ENCODE measurements at places on chromosomes 11 and 22. TPM values are rescaled to one million over a fixed set of nuclear protein-coding genes. Genes with fewer than 3 reads are reported as not detected.

GPHA2 gene
- not detected for total RNA-seq

DNA sequence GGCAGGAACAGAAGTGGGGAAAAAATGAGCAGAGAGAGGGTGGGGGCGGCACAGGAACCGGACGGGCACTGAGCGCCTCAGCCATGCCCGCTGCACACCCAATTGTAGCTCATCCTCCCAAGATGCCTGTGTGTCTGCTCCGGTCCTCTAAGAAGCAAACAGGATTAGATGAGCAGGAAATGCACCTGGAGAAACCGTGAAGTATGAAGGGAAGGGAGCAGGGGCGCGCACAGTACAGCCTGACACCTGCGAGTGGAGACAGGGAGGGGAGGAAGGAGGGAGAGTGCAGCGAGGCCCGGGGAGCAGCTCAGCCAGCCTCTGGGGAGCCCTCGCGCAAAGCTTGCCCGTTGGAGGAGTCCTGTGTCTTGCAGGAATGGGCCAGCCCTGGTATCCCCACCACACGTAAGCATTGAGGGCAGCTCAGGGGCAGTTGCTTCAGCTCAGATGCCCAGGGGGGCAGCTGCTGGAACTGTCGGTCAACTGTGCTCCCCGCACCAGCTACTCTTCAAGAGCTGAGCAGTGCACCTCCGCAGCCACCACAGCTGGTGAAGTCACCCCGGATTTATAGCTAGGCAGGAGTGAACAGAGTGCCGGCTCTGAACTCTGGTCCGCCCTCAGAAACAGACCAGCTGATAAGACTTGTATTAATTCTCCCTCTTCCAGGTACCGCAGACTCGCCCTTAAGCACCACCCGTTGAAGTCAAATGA, 7.0 kb downstream of the DNAJB13 start:
- DNase-seq = no peak

GRCh38 chr22:27895600-27895999, 23.5 kb downstream of the PITPNB start:
- no peak for DNase-seq

- no peak for DNase-seq
These were observed 57.9 kb upstream of the PARVA start for GRCh38 chr11:12319461-12319951.

- DNase-seq = peak; percentile 84
These were observed 30.3 kb upstream of the WNT7B start for GRCh38 chr22:46007003-46007847.

DNA sequence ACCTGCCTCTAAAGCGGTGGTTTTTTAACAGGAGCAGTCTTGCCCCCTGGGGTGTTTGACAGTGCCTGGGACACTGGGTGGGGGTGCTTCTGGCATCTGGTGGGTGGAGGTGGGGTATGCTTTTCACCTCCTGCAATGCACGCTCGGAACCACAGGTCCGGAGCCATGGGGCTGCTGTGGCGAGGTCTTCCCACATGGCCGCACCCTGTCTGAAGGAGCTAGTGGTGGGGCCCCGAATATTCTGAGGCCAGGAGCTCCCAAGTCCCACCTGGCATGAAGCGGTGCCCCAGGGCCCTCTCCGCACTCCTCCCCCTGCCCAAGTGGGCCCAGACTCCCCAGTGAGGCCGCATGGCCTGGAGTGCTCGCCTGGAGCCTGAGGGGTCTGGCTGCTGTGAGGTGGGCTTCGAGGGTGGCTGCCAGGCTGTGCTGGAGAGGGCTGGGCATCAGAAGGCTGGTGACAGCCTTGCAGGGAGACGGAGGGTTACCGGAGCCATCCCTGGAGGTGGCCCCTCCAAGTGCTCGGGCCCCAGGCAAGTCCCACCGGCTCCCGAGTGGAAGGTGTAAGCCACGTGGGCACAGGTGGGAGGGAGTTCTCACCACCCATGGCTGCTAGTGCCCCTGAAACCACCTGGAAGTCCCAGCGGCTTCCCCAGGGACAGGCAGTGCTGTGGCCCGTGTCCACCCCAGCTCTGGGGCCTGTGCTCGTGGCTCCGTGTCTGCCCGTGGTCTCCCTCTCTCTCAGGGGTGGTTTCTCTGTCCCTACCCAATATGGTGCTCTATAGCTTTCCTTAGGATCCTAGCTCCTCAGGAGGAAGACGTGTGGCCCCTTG, 15.1 kb downstream of the TBX1 start:
- no peak for DNase-seq
